ENCODE measurements at places on chromosomes 16 and 17.
A peak's percentile ranks its signal among the peaks of the same experiment; 100 is the strongest.

GRCh38 chr17:4064366-4064765 lies 78.5 kb downstream of the ZZEF1 start:
- DNase-seq = no peak

DNA sequence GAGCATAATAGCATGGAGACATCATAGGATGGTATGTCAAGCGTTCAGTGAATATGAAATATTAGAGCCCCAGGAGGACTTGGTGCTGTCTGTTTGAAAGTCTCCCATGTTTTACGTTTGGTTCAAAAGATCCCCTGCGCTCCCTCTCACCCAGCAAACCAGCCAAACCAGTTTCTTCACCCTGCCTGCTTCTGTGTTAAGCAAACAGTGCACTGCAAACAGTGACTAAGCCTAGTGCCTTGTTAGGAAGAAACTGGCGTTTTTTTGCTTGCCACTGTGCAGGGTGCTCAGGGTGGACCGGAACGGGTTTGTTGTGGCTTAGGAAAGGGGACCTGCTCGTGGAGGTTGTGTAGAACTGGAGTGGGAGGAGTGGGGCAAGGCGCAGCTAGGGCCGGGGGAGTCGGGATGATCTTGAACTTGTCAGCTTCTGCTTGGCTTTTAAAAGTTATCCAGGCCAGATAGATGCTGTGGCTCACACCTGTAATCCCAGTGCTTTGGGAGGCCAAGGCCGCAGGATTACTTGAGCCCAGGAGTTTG lies 7.7 kb downstream of the CDH1 start:
- DNase-seq = no peak

- DNase-seq = no peak
Measured at GRCh38 chr17:6067060-6067459, 3.1 kb upstream of the WSCD1 start.

- DNase-seq = no peak
Measured at GRCh38 chr17:76204277-76204676, 36.0 kb downstream of the RNF157 start.

DNA sequence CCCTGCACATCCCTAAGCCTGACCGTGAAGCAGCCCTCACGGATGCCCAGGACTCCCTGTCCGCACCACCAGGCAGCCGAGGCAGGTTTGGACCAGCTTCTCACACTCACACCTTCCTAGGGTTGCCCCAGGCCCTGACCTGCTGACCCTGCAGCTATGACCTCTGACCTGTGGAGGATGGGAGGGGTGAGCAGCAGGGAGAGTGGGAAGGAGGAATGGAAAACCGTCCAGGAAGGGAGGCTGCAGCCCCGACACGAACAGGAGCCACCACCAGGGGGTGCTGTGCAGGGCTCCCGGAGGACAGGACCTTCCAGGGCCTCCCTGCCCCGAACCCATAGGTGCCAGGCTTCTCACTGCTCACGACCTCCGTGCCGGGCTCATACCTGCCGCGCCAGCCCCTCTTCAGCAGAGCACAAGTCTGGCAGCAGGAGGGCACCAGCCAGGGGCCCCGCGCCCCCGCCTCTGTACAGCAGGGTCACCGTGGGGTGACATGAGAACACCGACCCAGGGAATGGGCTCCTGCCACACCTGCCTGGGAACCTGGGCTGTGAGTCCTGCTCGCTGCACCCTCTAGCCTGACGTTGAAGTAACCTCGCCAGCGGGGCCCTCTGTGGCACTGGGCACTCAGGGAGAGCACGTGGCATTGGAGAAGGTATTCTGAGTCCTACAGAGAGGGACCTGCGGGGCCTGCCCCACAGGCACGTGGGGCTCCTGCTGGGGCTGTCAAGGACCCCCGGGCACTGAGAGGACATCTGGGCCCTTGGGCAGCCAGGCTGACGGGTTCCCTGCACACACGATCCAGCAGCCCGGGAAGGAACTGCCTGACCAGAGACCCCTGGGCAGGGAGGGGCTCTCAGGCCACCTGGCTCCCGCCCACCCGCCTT lies 37.6 kb downstream of the CTU2 start:
- peak; percentile 48 for DNase-seq

GRCh38 chr17:57892146-57892819 lies 42.4 kb upstream of the MRPS23 start:
- peak; percentile 75 for DNase-seq

Measured in central memory CD8-positive, alpha-beta T cell (primary cell).